ENCODE measurements at places on chromosomes 6 and 20.

GRCh38 chr6:151179321-151179720, 60.4 kb upstream of the AKAP12 start:
- no peak for DNase-seq

- DNase-seq = no peak
Measured at GRCh38 chr6:23091795-23092194, 522.4 kb downstream of the HDGFL1 start.

DNA sequence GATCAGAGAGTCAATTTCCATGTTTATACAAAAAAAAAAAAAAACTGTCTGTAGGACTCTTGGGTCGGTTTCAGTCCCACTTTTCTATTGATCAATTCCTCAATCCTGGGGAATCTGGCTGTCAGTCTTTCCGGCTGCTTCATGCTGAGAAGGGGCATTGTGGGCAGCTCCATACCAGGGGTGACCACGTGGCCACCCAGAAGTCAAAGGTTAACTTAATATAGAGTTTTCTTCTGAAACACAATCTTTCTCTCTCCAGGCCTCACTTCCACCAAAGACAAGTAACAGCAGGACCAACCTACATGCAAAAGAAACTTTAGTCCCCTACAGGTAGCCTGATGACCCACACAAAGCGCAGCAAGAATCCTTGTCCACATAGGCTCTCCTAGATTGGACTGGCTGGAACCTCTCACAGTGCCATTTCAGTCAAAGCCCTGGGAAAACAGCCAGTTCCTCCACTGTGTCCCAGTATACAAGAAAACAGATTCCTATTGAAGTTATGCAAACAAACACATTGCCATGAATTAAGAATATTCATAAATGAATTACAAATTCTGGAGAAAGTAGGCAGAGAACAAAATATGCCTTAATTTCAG, 18.5 kb upstream of the SERPINB9 start:
- DNase-seq = no peak

DNA sequence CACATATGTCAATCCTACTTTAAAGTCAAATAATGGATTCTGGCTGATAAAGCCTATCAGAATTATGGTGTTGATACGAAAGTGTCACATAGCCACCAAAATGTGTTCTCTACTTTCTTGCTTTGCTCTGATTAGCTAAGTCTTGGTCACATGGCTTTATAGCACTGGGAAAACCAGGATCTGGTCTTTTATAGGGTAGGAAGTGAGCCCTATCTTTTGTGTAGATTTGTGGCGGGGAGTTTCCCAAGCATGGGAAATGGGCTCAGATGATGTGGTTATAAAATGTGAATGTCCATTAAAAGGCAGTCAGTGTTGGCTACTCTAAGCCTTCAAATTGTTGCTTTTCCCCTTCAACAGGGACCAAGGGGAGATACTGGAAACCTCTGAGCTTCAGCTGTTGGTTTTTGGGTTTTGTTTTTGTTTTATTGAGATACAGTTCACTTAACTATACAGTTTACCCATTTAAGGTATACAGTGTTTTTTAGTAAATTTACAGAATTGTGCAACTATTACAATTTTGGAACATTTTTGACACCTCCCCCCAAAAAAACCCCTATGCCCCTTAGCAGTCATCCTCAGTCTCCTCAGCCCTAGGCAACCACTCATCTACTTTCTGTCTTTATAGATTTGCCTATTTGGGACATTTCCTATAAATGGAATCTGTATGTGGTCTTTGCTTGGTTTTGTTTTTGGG, 12.2 kb downstream of the RRP36 start:
- DNase-seq = no peak

DNA sequence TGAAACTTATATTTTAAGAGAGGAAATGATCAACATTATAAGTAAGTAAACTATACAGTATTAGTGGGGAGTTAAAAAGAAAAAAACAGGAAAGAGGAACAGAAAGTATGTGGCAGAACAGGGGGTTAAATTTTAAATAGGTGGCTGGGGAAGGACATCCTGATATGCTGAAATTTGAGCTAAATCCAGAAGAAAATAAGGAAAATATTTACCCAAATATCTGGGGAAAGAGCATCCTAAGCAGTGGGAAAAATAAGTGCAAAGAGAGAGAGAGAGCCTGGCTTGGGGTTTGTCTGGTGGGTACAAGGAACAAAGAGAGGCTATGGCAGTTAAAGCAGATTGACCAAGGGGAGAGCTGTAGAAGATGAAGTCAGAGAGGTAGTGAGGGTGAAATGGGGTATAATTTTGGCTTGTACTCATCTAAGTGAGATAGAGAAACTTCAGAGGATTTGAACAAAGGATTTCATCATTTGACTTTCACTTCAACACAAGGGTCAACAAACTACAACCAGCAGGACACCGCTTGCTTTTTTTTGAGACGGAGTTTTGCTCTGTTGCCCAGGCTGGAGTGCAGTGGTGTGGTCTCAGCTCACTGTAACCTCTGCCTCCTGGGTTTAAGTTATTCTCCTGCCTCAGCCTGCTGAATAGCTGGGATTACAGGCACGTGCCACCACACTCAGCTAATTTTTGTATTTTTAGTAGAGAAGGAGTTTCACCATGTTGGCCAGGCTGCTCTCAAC, 328.4 kb upstream of the CNR1 start:
- no peak for DNase-seq

GRCh38 chr6:106453756-106454367, 93.3 kb downstream of the CRYBG1 start:
- no peak for DNase-seq

DNA sequence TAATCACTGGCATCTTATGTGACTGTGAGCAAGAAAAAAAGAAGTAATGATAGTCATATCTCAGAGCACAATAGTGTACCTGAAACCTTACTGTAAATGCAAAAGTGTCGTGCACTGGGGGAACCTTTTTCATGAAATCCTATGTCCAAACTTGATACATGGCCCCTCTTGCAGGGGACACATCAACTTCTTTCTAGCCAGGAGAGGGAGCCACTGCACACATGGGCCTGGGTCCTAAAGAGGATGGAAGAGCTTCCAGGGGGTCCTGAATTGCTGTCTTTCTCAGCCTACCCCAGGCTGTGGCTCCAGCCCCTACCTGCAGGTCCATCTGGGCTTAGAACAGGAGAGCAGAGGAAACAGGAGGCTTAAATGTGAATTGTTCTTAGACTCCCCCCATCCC, 165.7 kb downstream of the SOD2 start:
- DNase-seq = no peak

- no peak for DNase-seq
Measured at GRCh38 chr6:49806145-49806544, 19.1 kb upstream of the PGK2 start.

GRCh38 chr6:143336446-143337152, 113.9 kb downstream of the ADAT2 start:
- no peak for DNase-seq

DNA sequence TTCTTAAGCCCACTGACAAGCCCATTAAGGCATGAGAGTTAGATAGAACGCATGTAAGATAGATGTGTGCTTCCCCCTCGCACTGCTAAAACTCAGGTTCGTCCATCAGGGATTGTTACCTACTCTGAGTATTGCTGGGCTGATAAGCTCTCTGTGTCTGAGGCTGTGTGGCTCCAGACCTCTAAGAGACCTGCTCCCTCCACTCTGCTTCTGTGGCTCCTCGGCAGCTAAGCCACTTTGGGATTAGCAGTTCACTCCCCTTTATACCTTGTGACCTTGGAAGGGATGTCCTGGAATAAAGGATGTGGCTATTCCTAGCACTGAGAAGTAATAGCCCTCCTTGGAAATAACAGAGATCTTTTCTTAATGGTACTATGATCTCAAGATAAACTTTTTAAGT, 164.9 kb downstream of the TMEM242 start:
- no peak for DNase-seq

GRCh38 chr6:70863343-70863742, 93.5 kb downstream of the B3GAT2 start:
- no peak for DNase-seq

DNA sequence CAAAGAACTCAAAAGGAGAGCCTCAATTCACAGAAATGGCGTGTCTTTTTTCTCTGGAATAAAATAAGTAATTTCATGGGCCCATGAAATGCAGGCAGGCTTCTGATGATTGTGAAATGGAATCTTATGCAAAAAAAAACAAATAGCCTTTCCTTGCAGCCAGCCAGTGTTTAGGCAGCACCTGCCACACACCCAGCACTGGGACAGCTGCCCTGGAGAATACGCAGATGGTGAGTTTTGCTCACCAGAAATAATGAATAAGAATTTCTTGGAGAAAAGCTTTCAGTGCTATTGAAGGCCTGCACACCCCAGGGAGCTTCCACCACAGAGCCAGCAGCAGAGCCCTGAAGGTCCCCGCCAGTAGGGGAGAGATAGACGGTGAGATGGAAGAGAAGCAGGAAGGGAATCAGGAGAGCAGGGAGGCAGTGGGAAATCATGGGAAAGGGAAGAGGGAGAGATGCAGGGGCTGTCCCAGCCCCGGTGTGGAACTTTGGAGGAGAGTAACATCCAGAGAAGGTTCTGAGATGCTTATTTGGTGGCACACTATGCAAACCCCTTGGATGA, 54.9 kb downstream of the PXDC1 start:
- no peak for DNase-seq

DNA sequence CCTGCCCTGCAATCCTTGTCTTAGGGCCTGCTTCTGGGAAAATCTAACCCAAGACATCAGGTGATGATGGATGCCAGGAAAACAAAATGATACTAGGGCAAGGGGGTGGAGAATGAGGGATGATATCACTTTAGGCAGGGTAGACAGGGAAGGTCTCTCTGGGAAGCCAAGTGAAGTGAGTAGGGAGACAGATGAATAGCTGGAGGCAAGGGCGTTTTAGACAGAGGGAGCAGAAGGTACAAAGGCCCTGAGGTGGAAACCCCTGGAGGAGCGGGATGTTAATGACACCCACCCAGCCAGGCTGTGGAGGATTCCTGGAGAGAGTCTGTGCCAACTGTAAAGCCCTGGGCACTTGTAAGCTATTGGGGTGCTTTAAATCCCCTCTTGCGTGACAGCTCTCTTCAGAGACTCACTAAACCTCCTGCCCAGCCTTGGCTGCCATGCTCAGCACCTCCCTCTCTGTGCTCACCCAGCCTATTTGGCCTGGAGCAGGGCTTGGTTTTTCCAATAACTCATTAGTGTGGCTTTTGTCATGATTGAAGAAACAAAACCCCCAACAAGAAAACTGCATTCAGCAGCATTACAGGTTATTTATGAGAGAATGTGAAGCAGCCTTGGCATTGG, 12.4 kb upstream of the MDGA1 start:
- DNase-seq = no peak

DNA sequence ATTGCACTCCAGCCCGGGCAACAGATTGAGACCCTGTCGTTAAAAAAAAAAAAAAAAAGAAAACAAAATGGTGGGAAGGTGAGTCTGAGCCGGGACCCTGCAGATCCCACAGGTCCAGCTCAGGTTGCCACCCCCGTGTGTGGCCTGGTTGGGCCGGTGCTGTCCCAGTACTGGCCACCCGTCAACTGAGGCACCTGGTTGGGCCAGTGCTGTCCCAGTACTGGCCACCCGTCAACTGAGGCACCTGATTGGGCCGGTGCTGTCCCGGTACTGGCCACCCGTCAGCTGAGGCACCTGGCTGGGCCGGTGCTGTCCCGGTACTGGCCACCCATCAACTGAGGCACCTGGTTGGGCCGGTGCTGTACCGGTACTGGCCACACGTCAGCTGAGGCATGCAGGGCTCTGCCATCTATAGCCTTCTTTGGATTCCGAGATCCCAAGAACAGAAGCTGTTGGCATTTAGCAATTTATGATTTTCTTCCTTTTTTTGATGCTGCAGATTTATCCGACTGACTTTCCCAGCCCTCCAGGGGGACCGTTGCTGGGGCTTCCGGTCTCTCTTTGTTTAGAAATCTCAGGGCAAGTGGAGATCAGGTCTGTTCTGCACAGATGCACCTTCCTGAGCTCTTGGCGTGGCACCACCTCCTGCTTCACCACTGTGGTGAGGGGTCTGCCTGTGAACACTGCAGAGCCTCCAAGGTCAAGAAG, 113.8 kb downstream of the SYCP2 start:
- no peak for DNase-seq

GRCh38 chr6:43296780-43297497, 1.1 kb upstream of the SLC22A7 start:
- DNase-seq = no peak

DNA sequence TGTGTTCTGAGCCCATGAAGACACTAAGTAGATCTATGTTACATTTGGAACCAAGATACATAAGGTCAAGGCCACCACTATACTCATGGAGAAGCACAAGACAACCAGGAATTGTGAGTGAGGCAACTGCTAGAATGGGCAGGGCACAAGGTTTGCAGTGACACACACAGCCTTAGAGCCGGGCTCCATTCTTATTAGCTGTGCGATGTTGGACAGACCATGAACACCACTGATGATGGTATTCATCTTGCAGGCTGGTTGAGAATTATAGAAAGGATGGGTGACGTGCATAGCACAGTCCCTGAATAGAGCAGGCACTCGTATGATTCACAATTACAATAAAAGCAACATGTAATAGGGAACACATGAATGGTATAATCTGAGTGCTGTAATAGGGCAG, 172.4 kb downstream of the GJA10 start:
- no peak for DNase-seq

DNA sequence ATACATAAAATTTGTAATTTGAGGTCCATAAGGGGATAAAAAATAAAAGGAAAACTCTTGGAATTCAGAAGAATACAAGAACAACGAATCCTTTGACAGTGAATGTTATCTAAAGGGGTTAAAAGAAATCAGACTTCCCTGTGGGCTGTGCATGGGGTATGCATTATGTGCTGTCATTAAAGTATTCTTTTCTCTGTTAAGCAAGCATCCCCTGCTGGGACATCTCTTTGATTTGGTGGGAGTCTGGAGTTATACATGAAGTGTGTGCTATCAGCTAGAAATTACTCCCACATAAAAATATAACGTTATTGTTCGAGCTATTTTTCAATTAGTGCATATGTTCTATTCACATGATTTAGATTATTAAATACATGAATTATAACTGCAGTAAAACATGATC, 195.2 kb downstream of the CENPW start:
- DNase-seq = peak; percentile 28

DNA sequence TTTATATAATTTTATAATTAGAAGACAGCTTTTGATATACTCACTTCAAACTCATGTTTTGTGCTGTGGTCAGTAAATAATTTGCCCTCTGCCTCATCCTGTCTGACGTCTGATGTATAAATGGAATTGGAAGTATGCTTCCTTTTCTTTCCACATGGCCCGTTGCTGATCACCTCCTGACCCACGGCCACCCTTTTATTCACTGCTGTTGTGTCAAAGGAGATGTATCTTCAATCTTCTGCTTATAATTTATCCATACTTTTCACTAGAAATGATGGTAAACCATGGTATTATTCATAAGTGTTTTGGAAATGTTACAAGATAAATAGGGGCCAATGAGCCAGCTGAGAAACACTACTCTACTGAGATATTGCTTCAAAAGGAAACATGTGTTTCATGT, 841.8 kb downstream of the PHF3 start:
- DNase-seq = no peak

Data from COR-L47 (cell line).